ENCODE measurements at places on chromosomes 13 and 19. TPM values are rescaled to one million over a fixed set of nuclear protein-coding genes. Genes with fewer than 3 reads are reported as not detected.

GRCh38 chr13:100662468-100663211 is 12.0 kb downstream of the TMTC4 start:
- no peak for DNase-seq

- DNase-seq: peak; percentile 49
These were observed 10.5 kb upstream of the TINCR start for GRCh38 chr19:5578097-5578846.

GRCh38 chr13:35593651-35594050 is 117.2 kb upstream of the MAB21L1 start:
- no peak for DNase-seq

GRCh38 chr13:46313432-46314257 is 73.4 kb downstream of the RUBCNL start:
- no peak for DNase-seq

GRCh38 chr19:51066393-51067186 is 1.7 kb upstream of the KLK13 start:
- DNase-seq: no peak

GRCh38 chr13:113220877-113221276 is 11.5 kb downstream of the CUL4A start:
- no peak for DNase-seq

The CLEC4G gene
- total RNA-seq: not detected

The ATF5 gene
- 9.5 TPM for total RNA-seq

The JAK3 gene
- 0.59 TPM for total RNA-seq

The PARP4 gene
- total RNA-seq: 57.7 TPM

The PPAN gene
- total RNA-seq: 17.8 TPM
